Activated CD4-positive, alpha-beta memory T cell treated with anti-CD3 and anti-CD28 coated beads for 36 hours (primary cell): ENCODE measurements at places on chromosomes 13 and 19. TPM values are rescaled to one million over a fixed set of nuclear protein-coding genes. Genes with fewer than 3 reads are reported as not detected.

IFNL4 gene
- total RNA-seq, result not detected

NMRK2 gene
- total RNA-seq, result not detected

SLC25A42 gene
- total RNA-seq, result 12.4 TPM

CYP4F2 gene
- total RNA-seq, result not detected

ZNF726 gene
- 17.3 TPM for total RNA-seq

PROZ gene
- not detected for total RNA-seq

OR7C1 gene
- total RNA-seq, result not detected

MYO16 gene
- total RNA-seq, result 0.10 TPM

APOC1 gene
- 1.4 TPM for total RNA-seq

GRCh38 chr13:98467263-98467985 is 109.5 kb downstream of the STK24 start:
- peaks cover 24% of the 10 kb centered on the region for H3K4me1 ChIP-seq
- DNase-seq, result no peak
- no peak overlapping the region for H3K4me3 ChIP-seq

DNA sequence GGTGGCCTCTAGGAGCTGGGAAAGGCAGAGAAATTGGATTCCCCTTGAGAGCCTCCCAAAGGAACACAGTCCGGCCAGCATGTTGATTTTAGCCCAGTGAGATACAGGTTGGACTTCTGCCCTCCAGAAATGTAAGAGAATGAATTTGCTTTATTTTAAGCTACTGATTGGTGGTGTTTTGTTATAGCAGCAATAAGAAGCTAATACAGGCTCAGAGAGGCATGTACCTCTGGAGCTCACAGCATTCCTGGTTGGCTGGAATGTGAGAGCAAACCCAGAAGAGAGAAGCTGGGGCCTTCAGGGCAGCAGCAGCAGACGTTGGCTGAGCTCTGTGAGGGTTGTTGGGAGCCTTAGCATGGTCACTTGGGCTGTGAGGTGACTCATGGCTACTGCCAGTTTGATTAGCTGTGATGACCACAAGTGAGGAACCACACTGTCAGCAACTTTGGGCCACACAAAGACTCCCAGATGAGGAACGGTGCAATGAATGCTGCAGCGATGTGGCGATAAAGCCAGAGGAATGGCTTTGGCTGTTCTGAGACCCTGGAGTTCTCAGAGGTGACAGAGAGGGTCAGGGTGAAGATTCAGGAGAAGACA is 80.1 kb downstream of the CYSLTR2 start:
- H3K4me1 ChIP-seq, result peaks cover 18% of the 10 kb centered on the region
- H3K4me3 ChIP-seq, result no peak overlapping the region
- DNase-seq, result no peak
- no peak overlapping the region for H3K27ac ChIP-seq

GRCh38 chr13:51004111-51004865 is 94.7 kb downstream of the RNASEH2B start:
- peaks cover 7% of the 10 kb centered on the region for H3K27me3 ChIP-seq
- H3K27ac ChIP-seq, result no peak overlapping the region
- H3K4me3 ChIP-seq, result no peak overlapping the region
- no peaks in the 10 kb centered on the region for H3K36me3 ChIP-seq
- H3K4me1 ChIP-seq, result no peaks in the 10 kb centered on the region

DNA sequence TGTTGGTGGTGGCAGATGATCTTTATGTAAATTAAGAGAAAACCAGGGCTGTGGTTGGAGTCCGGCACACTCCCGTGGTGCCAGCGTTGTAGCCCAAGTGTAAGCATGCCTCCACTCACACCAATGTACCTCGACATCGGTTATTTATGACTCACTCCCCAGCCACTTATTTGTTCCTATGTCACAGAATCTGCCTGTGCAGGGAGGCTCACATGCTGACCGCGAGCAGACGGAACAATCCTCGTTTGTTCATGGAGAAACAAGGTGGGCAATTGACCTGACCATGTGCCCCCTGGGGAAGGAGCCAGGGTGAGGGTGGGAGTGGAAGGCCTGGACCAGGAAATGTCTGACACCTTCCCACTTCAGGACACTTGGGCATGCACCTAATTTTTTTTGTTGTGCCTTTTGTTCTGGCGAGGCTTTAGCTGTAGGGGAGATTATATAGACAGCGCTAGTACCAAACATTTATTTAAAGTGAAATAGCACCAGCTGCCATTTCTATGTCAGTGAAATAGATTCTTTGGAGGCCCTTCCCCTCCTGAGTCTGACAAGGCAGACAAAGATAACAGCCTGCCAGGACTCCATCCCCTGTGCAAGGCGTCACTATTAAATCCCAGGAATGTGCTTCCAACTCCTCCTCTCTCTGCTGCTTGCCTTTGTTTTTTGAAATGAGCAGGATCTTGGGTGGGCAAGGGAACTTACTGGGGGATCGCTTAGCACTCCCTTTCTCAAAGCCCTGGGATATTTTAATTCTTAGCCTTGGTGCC is 394.2 kb downstream of the FGF9 start:
- H3K4me3 ChIP-seq, result no peak overlapping the region
- H3K4me1 ChIP-seq, result peaks cover 63% of the 10 kb centered on the region
- H3K36me3 ChIP-seq, result peaks cover 5% of the 10 kb centered on the region

DNA sequence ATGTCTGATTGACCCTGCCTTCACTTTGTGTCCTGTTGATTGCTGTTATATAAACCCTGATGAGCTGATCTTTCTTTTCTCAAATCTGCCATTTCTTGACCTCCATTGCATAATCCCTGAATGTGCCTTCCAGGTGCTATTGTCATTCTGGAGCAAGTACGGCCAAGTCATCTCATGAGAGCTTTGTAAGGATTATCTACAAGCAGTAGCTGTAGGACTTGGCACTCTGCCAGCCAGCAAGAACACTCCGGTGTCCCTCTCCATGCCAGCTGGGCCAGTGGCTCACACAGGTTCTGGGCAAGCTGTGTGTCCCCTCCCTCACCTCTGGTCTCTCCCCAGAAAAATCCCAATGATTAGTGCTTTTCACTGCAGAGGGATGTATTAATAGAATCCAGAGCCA is 348.1 kb downstream of the FOXO1 start:
- no peak overlapping the region for H3K4me3 ChIP-seq
- peaks cover 60% of the 10 kb centered on the region for H3K4me1 ChIP-seq
- no peak overlapping the region for H3K27ac ChIP-seq
- H3K27me3 ChIP-seq, result no peaks in the 10 kb centered on the region

DNA sequence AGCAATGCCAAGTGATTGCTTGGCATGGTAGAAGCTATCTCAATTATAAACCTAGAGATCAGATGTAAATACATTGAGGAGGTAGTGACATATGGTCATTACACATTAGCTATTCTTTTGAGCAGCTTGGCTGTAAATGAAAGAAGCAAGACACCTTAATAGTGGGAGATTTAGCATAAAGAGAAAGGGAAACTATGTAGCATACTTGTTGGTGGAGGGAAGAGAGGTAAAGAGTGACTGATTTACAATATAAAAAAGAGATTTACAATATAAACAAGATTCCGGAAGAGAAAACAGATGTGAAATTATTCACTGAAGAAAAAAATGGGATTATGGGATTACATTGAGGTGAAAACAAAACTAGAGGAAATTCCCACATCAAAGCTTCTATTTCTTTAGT is 2009.6 kb downstream of the OLFM4 start:
- no peak overlapping the region for H3K4me3 ChIP-seq
- no peaks in the 10 kb centered on the region for H3K27me3 ChIP-seq
- DNase-seq, result no peak
- no peaks in the 10 kb centered on the region for H3K4me1 ChIP-seq
- H3K27ac ChIP-seq, result no peak overlapping the region
- H3K36me3 ChIP-seq, result no peaks in the 10 kb centered on the region

DNA sequence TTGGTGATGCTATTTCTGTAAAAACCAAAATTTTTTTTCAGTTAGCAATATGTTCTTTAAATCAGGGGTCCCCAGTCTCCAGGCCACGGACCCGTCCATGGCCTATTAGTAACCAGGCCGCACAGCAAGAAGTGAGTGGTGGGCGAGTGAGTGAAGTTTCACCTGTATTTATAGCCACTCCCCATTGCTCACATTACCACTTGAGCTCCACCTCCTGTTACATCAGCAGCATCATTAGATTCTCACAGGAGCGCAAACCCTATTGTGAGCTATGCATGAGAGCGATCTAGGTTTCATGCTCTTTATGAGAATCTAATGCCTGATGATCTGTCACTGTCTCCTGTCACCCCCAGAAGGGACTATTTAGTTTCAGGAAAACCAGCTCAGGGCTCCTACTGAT is 58.9 kb upstream of the SLC7A1 start:
- H3K27me3 ChIP-seq, result peaks cover 3% of the 10 kb centered on the region
- no peak overlapping the region for H3K27ac ChIP-seq
- H3K4me1 ChIP-seq, result no peaks in the 10 kb centered on the region
- H3K36me3 ChIP-seq, result no peaks in the 10 kb centered on the region
- no peak for DNase-seq

DNA sequence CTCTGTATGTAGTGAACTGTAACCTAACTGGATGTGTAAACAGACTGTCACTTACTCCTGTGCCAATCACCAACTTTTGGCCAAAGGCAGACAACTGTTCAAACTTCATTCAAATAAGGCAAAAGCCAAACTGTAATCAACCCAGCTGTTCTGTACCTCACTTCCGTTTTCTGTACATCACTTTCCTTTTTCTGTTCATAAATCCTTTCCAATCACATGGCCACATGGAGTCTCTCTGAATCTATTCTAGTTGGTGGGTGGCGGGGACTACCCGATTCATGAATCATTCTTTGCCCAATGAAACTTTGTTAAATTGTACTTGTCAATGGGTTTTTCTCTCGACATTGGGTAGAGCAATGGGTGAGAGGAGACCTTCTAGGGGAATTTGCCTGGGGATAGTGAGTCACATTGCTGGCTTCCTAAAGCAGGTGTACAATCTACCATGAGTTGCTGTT is 178.3 kb upstream of the RFC3 start:
- H3K4me3 ChIP-seq, result no peak overlapping the region
- peak overlapping the region; percentile 92 for H3K27ac ChIP-seq
- no peaks in the 10 kb centered on the region for H3K36me3 ChIP-seq
- peak; percentile 82 for DNase-seq

DNA sequence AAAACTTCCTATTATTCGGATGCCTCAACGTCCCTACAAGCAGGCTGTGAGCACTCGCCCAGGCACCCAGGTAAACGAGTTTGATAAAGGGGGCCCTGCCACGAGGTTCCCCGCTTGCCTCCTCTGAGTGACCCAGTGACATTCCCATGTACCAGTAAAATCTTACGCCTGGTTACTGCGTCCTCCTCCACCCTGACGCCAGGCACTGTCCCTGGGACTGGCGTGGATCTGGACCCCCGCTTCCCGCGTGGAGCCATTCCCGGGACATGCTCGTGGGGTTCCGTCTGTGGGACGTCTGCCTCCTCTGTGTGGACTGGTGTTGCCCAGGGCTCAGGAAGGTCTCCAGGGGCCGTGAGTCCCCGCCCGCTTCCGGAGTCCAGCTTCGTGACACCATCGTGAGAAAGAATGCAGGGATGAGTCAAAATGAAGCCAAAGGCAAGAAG is 407 bp upstream of the ZNF550 start:
- no peak for DNase-seq
- peaks cover 28% of the 10 kb centered on the region for H3K4me1 ChIP-seq
- H3K4me3 ChIP-seq, result peak overlapping the region; percentile 90
- H3K27ac ChIP-seq, result peak overlapping the region; percentile 82

GRCh38 chr13:77328819-77329132 is 1.9 kb upstream of the MYCBP2 start:
- peak overlapping the region; percentile 96 for H3K27ac ChIP-seq
- no peaks in the 10 kb centered on the region for H3K27me3 ChIP-seq

DNA sequence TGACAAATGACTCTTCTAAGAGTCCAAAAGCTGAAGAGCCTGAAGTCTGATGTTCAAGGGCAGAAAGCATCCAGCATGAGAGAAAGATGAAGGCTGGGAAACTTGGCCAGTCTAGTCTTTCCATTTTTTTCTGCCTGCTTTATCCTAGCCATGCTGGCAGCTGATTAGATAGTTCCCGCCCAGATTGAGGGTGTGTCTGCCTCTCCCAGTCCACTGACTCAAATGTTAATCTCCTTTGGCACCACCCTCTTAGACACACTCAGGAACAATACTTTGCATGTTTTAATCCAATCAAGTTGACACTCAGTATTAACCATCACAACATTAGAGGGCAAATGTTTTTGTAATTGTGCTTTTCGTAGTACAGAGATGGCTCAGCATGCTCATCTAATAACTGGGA is 267.5 kb upstream of the KLHL1 start:
- DNase-seq, result no peak
- H3K27ac ChIP-seq, result no peak overlapping the region
- H3K4me1 ChIP-seq, result no peaks in the 10 kb centered on the region
- no peaks in the 10 kb centered on the region for H3K36me3 ChIP-seq
- H3K27me3 ChIP-seq, result no peaks in the 10 kb centered on the region

DNA sequence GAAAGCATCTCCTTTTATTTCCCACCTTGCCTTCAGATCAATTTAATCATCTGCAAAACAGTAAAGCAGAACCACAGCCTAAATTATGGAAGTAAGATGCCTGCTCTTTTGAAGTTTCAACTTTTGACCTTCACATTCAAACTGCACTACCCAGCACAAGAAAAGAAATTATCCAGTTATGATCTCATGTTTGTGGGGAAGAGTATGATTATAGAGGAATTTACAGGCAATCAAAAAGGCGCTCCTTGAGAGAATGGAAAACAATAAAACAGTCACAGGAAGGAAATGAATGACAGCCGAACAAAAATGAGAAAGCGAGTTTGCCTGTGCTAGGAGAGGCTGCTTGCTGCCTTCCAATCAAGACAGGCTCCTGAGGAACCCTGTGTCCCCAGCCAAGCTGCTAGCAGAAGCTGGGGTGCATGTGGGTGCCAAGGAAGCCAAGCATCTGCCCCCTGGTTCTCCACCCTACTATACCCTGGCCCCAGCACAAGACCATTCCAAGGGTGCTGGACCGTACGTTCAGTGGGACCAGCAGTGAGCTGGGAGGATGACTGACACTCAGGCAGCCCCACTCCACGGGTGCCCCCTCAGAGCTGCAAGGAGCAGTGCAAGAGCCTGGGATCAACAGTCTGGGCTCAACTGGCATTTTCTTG is 47.8 kb downstream of the PEPD start:
- DNase-seq, result no peak
- H3K27me3 ChIP-seq, result no peaks in the 10 kb centered on the region
- no peak overlapping the region for H3K27ac ChIP-seq
- no peak overlapping the region for H3K4me3 ChIP-seq
- no peaks in the 10 kb centered on the region for H3K4me1 ChIP-seq
- H3K36me3 ChIP-seq, result peaks cover 23% of the 10 kb centered on the region

DNA sequence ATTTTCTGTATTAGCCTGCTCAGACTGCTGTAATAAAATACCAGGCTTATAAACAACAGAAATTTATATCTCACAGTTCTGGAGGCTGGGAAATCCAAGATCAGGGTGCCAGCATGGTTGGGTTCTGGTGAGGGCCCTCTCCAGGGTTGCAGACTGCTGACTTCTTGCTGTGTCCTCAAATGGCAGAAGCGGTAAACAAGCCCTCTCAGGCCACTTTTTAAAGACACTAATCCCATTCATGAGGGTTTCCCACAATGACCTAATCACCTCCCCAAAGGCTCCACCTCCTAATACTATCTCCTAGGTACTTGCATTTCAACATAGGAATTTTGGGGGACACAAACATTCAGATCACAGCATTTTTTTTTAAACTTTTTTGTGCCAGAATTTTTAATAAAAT is 159.3 kb downstream of the PDS5B start:
- no peak overlapping the region for H3K4me3 ChIP-seq
- no peak overlapping the region for H3K27ac ChIP-seq
- DNase-seq, result no peak
- no peaks in the 10 kb centered on the region for H3K4me1 ChIP-seq
- H3K36me3 ChIP-seq, result peaks cover 25% of the 10 kb centered on the region

GRCh38 chr13:73055813-73056564 is 2.8 kb upstream of the KLF5 start:
- no peaks in the 10 kb centered on the region for H3K36me3 ChIP-seq
- H3K4me1 ChIP-seq, result peaks cover 17% of the 10 kb centered on the region
- H3K27me3 ChIP-seq, result peaks cover 16% of the 10 kb centered on the region
- no peak overlapping the region for H3K4me3 ChIP-seq

GRCh38 chr13:21719463-21719862 is 48.6 kb downstream of the FGF9 start:
- DNase-seq, result no peak
- no peak overlapping the region for H3K27ac ChIP-seq
- H3K4me3 ChIP-seq, result no peak overlapping the region
- no peaks in the 10 kb centered on the region for H3K4me1 ChIP-seq
- H3K36me3 ChIP-seq, result no peaks in the 10 kb centered on the region
